Fibroblast of the aortic adventitia (primary cell): ENCODE measurements at places on chromosomes 5 and 9.

DNA sequence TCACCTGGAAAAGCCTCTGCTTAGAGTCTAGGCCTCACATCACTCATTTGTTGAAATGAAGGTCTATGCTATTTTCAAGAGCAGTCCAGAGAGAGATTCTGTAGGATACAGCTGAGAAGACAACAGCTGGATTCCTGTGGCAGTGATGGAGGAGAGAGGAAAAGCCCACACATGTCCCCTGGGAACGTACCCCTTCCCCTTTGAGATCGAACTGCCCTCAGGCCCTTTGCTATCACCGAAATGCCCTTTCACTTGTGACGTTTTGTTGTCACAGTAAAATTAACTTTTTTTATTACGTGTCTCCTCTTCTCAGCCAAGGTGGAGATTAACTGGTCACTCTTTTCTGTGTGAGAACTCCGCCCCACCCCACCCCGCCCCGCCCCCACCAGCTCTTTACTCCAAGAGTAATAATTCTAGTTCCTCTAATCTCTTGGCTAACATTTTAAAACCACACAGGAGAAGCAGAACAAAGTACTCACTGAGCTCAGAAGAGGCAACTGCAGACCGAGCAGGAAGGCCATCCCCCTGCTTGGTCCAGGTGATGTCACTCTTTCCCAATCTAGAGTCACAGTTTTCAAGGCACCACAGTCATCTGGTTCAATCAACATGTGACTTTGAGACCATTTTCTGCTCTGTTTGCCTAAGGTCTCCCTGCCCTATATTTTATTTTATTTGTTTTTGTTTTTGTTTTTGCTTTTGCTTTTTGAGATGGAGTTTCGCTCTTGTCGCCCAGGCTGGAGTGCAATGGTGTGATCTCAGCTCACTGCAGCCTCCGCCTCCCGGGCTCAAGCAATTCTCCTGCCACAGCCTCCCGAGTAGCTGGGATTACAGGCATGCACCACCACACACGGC, 105.6 kb downstream of the SUSD1 start:
- DNase-seq: no peak

DNA sequence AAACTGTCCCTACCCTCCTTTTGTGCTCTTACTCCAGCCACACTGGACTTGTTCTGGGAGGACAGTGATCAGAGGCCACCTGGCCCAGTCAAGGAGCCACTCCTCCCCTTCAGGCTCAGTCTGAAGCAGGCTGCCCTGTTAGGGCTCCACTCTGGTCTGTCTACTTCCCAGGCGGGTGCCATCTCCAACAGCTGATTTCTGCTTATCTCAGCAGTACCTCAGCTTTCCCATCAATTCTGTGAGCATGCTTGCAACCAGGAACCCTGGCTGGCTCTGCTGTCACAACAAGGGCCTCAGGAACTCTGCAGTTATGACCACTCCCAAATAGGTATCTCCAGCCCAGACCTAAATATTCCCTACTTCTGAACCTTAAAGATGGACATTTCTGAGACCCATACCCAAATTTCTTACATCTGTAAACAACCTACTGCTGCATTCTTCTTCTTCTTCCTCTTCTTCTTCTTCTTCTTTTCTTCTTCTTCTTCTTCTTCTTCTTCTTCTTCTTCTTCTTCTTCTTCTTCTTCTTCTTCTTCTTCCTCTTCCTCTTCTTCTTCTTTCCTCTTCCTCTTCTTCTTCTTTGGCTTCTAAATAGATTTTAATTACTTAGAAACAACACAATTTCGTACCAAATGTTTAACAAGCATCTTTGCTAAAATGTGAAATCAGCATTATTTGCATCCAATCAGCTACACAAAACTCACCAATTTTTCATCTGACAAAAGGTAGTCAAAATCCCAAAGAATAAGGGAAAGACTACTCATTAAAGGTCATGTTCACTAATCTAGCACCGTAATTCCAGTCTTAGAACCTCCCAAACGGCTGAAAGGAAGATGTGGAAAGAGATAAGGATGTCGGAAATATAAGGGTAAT, 13.6 kb upstream of the SLC22A4 start:
- DNase-seq: no peak

GRCh38 chr5:135482381-135482933, 30.3 kb upstream of the TIFAB start:
- DNase-seq: no peak

DNA sequence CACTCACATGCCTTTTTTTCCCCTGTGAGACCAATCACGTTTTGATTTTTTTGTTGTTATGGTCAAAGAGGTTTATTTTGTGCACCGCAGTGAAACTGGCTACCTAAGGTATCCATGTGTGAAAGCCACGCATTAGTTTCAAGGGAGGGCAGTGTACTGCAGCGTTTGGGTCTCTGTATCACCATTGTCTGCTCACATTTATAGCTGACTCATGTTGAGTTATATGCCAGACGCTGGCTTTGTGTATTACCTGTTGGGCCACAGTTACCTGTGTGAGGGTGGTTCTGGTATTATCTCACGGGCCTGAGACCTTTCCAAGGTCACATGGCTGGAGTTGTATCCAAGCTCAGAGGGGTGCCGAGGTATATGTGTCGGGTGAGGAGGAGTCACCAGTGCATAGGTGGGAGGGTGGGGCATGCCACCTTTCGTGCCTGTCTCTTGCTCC, 75.8 kb downstream of the ARHGAP26 start:
- DNase-seq: no peak

DNA sequence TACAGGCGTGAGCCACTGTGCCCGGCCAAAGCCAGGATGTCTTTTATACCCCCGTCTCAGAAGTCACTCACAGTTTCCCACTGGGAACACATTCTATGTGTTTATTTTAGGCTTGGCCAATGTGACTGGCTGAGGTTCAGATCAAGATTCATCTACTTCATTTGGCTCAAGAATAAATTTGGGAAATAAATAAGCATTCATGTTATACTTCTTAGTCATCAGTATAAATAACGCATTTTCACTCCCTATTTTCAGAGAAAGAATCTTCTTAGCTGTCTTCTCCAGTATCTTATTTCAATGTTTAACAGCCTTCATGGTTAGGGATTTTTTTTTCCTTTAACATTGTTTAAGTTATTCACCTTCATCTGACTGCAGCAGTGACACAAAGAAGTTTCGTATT, 11.8 kb downstream of the S100Z start:
- DNase-seq: peak; percentile 15

DNA sequence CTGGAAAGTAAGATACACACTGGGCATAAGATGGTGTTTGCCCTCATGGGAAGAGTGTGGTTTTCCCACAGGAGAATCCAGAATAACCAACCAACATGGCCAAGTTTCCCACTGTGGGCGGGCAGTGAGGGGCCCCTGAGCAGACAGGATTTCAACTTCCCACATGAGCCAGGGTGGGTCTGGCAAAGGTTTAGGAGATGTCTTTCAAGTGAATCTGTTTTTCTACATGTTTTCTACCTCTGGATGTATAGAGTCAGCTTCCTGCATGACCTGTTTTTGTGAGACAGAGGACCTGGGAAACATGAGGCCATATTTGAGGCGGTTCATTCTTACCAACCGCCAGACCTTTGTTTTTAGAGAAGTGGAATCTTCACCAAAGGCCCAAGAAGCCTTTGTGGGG, 100.5 kb downstream of the TLE4 start:
- DNase-seq: no peak

DNA sequence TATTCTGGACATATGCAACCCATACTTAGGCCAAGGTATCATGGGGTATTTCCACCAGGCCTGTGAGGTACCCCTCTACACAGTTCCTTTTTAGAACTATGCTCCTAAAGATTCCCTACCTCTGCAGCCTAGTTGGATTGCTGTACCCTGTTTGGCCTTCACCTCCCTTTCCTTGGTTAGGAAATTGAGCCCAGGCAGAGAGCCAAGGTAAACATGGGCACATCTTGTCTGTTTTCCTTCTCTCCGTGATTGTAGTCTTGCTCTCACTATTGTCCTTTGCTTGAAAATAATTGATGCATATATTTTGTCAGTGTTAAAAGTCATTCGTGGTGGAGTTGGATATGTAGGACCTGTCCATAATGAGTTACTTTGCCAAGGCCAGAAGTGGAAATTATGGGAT, 26.7 kb downstream of the BDP1 start:
- DNase-seq: peak; percentile 55

GRCh38 chr5:62306323-62306895, 403 bp downstream of the KIF2A start:
- no peak for DNase-seq

GRCh38 chr5:4079831-4080230, 484.2 kb downstream of the IRX1 start:
- no peak for DNase-seq

DNA sequence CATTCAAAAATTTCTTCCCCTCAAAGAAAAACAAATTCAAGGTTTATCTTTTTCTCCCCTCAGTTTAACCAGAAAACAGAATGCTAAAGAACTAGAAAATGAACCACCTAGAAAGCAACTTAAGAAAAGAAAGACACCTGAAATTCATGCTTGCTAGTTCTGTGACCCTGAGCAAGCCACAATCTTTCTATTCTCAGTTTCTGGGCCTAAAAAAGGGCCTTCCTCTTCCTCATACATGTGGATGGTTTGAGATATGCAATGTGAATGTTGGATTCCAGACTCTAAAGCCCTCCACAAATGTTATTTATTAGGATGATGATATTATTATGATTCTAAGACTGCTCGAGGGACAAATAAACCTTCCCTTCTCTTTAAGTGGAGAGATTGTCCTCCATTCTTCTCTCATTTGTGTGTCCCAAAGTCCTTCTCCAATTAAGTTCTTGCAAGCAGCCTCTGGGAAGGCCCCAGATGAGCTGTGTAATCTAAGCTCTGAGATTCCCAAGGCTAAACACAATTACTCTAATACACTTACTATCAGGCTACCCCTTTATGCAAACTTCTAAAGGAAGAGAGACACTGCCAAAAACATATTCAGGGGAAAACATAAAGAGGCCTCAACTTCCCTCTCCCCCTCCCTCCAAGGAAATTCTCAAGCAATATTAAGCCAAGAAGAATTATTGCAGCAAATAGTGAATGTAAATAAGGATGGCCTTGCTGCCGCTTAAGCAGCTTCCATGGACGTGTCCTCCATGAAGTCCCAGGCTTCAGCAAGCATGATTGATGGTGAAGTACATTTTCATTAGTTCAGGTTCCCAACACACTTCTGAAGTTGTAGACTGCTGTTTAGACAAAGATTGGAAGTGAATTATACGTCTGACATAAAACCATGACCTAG, 80.2 kb downstream of the PRKACG start:
- DNase-seq: no peak

- DNase-seq: no peak
Observed at GRCh38 chr9:133102190-133103021, 18.6 kb downstream of the RALGDS start.

- no peak for DNase-seq
Observed at GRCh38 chr9:35852267-35852815, 17.9 kb downstream of the OR13J1 start.

DNA sequence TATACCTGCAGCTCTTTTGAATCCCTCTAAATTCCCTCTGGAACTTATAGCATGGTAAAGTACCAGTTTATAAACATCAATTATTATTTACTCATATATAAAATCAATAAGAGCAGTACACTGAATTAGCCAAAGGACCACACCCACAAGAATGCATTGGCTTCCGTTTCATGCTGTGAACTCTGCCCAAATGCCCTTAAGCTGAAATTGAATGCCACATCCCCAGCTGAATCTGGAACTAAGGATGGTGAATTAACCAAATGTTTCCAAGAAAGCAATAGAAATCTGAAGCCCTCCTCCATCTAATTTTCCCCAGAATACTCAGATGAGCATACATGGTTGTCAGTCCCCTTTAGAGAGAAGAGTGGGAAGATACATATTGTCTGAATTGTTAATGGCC, 436.4 kb upstream of the FTMT start:
- DNase-seq: no peak

- DNase-seq: no peak
Observed at GRCh38 chr9:113316030-113316429, 12.9 kb upstream of the RNF183 start.

DNA sequence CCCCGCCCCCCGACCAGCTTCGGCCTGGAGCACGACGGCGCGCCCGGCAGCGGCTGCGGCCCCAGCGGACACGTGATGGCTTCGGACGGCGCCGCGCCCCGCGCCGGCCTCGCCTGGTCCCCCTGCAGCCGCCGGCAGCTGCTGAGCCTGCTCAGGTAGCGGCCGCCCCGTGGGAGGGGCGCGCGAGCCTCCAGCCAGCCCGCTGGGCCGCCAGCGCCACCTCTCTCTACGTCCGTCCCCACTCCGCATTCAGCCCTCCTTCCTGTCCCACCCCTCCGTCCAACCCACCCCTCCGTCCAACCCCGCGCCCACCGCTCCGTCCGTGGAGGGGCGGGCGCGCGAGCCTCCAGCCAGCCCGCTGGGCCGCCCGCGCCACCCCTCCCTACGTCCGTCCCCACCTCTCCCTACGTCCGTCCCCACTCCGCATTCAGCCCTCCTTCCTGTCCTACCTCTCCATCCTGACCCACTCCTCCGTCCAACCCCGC, 6.5 kb downstream of the ADAMTS13 start:
- no peak for DNase-seq

DNA sequence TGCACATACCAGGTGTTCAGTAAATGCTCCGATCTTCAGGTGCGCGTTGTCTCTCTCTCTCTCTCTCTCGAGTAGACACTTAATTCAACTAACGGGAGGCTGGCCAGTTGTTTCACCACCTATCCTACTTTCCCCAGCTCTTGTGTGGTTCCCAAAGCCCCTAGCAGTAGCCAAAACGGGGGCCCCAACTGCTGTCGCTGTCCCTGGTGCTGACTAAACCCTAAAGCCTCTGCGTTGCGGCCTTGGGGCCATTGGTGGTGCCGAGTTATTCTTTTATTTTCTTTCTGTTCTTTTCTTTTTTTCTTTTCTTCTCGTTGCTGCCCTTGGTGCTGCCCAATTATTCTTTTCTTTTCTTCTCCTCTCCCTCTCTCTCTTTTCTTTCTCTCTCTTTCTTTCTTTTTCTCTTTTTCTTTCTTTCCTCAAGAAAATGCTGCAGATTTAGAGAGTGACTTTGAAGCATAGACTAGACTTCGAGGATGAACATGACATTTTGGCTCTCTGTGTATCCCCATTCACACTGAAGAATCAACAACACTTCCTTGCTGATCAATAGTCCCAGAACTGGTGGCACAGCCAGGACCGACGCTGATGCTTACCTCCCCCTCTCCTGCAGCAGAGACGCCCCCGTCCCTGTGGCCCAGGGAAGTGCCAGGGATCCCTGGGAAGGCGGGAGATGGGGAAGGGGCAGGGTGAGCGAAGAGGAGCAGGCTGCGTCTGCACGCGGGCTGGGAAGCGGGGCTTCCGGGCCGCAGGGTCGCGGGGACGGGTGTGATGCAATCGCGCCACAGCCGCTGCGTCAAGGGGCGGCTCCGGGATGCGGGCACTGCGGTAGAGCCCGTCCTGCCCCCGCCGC, at the start of gene FBLL1:
Gene FBLL1 (plus strand): TSS at position 785 of the 853 bp plus-strand sequence. CDS start 200 bp downstream, outside the sequence.
- DNase-seq: peak; percentile 32

- DNase-seq: no peak
Observed at GRCh38 chr5:94268226-94268625, 350.2 kb downstream of the KIAA0825 start.

GRCh38 chr5:159440235-159440634, 109.9 kb upstream of the IL12B start:
- no peak for DNase-seq

- DNase-seq: no peak
Observed at GRCh38 chr9:119792242-119792641, 423.0 kb upstream of the BRINP1 start.
